Renal cortex interstitium (tissue), 15 donors: ENCODE measurements at places on chromosomes 11 and 22. TPM values are rescaled to one million over a fixed set of nuclear protein-coding genes. Genes with fewer than 3 reads are reported as not detected.

- no peak for DNase-seq
These were observed 328.8 kb upstream of the CTSC start for GRCh38 chr11:88666364-88666763.

GRCh38 chr22:37403267-37403960 lies 23.9 kb downstream of the ELFN2 start:
- no peak for DNase-seq

- no peak for DNase-seq
These were observed 22.7 kb upstream of the OR52M1 start for GRCh38 chr11:4522339-4522738.

- no peak for DNase-seq
These were observed 22.1 kb downstream of the LMO2 start for GRCh38 chr11:33869481-33870422.

DNA sequence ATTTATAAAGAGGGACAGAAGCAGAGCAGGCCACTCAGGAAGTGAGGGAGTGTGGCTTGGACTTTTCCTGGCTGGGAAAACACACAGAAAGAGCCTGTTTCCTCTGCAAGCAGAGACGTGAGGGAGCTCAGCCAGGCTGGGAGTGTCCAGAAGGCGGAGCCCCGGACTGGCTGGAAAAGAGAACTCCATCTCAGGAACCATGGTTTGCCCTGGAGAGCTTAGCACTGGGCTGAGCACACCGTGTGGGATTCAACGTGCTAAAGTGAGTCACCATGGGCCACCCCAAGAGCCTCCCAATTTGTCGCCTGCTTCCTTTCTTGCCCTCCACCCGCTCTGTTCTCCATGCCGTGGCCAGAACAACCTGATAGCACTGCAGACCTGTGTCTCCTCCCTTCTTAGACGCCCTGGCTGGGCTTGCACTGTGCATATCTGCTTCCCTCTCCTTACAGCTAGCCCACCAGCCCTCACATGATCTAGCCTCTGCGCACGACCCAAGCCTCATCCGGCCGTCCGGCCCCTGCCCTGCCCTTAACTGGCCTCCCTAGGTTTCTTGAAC lies 51.8 kb downstream of the GALNT18 start:
- no peak for DNase-seq

DNA sequence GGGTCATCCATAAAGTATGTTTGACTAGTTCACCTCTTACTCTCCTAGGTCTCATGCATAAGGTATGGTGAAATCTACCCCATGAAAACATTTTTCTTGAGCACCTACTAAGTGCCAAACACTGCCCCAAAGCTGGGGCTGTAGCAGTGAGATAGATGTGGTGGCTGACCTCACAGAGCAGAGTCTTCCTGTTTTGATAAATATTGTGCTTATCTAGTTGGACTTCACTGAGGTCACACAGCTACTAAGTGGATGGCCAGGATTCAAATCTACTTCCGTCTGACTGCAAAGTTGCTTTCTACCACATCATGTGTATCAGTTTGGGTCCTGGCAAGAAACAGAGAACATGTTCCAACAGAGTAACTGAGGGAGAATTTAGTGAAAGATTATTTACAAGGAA lies 6.4 kb upstream of the HTATIP2 start:
- no peak for DNase-seq

- DNase-seq: no peak
These were observed 30.0 kb downstream of the NAT10 start for GRCh38 chr11:34135439-34135838.

- no peak for DNase-seq
These were observed 217.4 kb downstream of the SBF2 start for GRCh38 chr11:10076458-10077141.

- DNase-seq: no peak
These were observed 31.1 kb downstream of the UQCR10 start for GRCh38 chr22:29798318-29798717.

DNA sequence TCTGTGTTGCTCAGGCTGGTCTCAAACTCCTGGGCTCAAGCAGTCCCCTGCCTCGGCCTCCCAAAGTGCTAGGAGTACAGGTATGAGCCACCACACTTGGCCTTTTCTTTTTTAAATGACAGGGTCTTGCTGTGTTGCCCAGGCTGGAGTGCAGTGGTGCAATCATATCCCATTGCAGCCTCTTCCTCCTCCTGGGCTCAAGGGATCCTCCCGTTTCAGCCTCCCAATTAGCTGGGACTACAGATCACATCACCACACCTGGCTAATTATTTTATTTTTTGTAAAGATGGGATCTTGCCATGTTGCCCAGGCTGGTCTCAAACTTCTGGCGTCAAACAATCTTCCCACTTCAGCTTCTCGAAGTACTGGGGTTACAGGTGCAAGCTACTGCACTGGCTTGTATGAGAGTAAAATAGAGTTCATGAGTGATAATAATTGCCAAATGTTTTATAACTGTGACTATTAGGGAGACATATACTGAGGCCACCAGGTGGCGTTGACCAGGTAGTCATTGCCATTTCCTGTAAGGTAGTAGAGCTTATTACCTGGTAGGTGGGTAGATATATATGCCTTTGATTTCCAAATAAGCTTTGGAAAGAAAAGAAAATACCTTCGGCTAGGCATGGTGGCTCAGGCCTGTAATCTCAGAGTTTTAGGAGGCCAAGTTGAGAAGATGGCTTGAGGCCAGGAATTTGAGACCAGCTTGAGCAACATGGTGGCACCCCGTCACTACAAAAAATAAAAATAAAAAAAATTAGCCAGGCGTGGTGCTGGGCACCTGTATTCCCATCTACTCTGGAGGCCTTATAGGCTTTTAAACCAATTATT lies 5.4 kb downstream of the FDX1 start:
- no peak for DNase-seq

RNASEH2C gene
- 36.1 TPM for polyA plus RNA-seq

CASP5 gene
- polyA plus RNA-seq: not detected

F2 gene
- 0.55 TPM for polyA plus RNA-seq

NXPE4 gene
- polyA plus RNA-seq: not detected

MMP13 gene
- polyA plus RNA-seq: not detected

NXPE1 gene
- not detected for polyA plus RNA-seq

UPK3A gene
- polyA plus RNA-seq: 0.65 TPM

MTMR3 gene
- 32.5 TPM for polyA plus RNA-seq
